ENCODE measurements at places on chromosomes 11 and 22. TPM values are rescaled to one million over a fixed set of nuclear protein-coding genes. Genes with fewer than 3 reads are reported as not detected.

GGTLC2 gene
- not detected for total RNA-seq

ATP5MG gene
- total RNA-seq = 227 TPM

CASP5 gene
- total RNA-seq = not detected

YPEL1 gene
- total RNA-seq = 19.5 TPM

CBLIF gene
- total RNA-seq = not detected

ST14 gene
- 0.30 TPM for total RNA-seq

CREB3L1 gene
- total RNA-seq = 0.75 TPM

- no peak overlapping the region for H3K27ac ChIP-seq
- H3K4me3 ChIP-seq = no peak overlapping the region
- peaks cover 7% of the 10 kb centered on the region for H3K4me1 ChIP-seq
- no peaks in the 10 kb centered on the region for H3K36me3 ChIP-seq
These were observed 11.8 kb downstream of the IL10RA start for GRCh38 chr11:117997823-117998579.

- no peak for DNase-seq
- H3K36me3 ChIP-seq = peaks cover 2% of the 10 kb centered on the region
- peaks cover 12% of the 10 kb centered on the region for H3K4me1 ChIP-seq
- peak overlapping the region; percentile 57 for H3K27ac ChIP-seq
- no peak overlapping the region for H3K4me3 ChIP-seq
- no peaks in the 10 kb centered on the region for H3K27me3 ChIP-seq
These were observed 11.2 kb downstream of the PLA2G6 start for GRCh38 chr22:38170469-38170868.

GRCh38 chr11:3086114-3086513 is 28.9 kb upstream of the CARS1 start:
- no peaks in the 10 kb centered on the region for H3K36me3 ChIP-seq
- no peak overlapping the region for H3K27ac ChIP-seq
- DNase-seq = no peak
- H3K27me3 ChIP-seq = no peaks in the 10 kb centered on the region
- peak overlapping the region; percentile 41 for H3K4me3 ChIP-seq

DNA sequence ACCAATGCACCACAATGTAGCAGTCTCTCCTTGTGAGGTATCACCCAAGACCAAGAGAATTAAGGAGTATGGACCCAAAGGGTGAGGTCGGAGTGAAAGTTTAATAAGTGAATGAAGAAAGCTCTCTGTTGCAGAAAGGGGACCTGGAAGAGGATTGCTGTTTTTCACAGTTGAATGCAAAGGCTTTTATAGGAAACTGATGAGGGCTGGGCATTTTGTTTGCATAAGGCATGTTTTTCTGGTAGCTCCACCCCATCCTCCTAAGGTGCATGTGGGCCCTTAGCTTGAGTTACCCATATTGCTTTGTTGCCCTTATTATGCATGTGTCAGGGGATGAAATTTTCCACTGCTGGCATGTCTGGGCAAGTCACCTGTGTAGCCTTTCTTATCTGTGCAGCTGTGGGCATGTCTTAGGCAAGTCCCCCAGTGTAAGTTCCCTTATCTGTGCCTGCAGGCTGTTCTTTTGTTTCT is 64.7 kb downstream of the BDNF start:
- H3K4me3 ChIP-seq = no peak overlapping the region
- H3K27me3 ChIP-seq = peaks cover 24% of the 10 kb centered on the region
- no peaks in the 10 kb centered on the region for H3K4me1 ChIP-seq
- DNase-seq = no peak
- no peak overlapping the region for H3K27ac ChIP-seq

DNA sequence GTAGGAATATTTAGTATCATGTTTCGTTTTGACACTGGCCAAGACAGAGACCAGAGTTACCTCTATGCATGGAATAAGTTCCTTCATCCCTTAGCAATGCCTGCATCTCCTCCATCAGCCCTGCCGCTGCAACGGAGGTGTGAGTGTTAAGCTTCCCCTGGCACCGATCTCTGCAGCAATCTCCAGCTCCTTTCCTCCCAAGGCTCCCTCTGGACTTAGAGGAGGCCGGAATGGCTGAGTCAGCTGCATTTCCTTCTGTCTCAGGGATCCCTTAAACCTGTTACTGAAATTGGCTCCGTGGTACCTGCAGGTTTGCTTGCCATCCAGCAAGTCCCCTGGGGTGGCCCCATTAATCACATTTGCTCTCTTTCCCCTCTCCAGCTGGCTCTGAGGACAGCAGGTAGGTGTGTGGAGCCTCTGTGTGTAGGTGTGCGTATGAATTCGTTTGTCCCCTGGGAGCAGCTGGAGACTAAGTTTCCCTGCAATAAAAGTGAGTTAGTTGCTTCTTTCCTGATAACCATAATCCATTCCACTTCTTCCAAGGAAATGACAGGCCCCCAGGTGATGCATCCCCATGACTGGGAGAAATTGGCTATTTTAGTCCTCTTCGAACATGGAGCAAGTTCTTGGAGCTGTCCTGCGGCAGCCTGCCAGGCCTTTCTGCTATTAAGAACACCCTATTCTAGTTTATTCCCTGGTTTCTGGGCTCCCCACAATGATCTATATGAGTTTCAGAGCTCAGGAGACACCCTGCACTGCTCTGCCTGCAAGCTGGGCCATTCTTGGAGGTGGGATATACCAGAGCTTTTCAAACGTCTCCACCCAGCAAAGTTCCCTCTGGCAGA is 457.2 kb upstream of the CADM1 start:
- peaks cover 67% of the 10 kb centered on the region for H3K4me1 ChIP-seq
- H3K27ac ChIP-seq = no peak overlapping the region
- DNase-seq = no peak
- no peak overlapping the region for H3K4me3 ChIP-seq
- H3K36me3 ChIP-seq = no peaks in the 10 kb centered on the region

DNA sequence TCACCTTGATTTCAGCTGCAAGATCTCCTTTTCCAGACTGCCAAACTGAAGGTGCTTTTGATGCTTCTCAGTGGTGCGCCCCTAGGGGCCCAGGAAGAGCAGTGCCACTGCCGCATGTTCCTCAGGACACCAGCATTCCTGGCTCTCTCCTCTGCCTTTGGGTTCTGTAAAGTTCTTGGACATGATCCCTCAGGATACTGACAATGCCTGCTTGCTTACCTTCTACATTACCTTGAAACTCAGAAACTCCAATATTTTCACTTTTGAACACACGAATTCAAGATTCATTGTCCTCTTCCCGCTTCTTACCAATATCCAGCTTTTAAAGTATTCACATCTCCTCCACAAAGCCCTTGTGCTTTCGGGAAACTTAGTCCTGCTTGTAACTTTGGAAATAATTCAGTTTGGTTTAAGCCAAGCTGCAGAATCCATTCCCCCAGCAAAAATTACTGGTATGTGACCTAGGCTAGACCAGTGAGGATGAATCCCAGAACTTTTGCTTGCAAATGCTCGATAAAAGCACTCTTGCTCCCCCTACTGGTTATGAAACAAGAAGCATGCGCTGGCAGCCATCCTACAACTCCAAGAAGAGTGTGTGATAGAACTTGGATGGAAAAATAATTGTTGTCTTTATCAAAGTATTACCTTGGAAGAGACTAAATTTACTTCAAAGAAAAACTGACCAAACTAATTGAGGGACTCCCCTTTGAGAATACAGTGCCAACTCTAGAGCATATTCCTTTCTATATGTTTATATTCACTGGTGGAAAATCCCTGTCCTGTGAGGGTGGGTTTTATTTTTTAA is 16.5 kb upstream of the OR5B21 start:
- no peak overlapping the region for H3K27ac ChIP-seq
- peak; percentile 46 for DNase-seq
- peaks cover 27% of the 10 kb centered on the region for H3K27me3 ChIP-seq
- H3K4me1 ChIP-seq = peaks cover 4% of the 10 kb centered on the region

- no peaks in the 10 kb centered on the region for H3K27me3 ChIP-seq
- DNase-seq = no peak
- no peaks in the 10 kb centered on the region for H3K36me3 ChIP-seq
- no peaks in the 10 kb centered on the region for H3K4me1 ChIP-seq
These were observed 388.4 kb upstream of the DDI1 start for GRCh38 chr11:103648054-103648453.

DNA sequence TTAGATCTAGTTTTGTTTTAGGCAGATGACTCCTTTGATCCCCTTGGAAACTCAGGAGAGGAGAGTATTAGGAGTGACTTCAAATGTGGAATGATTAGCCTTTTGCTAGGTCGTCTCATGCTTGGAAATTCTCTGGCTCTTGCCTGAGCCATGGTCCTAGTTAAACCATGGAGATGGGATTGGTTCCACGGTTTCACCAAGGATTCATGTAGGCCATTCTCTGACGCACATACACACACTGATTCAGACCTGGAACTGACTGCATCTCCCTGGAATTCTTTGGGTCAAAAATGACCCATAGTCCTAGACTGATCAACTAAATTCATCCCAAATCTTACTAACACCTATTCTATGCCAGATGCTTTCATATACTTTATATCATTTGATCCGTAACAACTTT is 56.5 kb downstream of the POLD3 start:
- no peak overlapping the region for H3K27ac ChIP-seq
- no peak for DNase-seq
- H3K27me3 ChIP-seq = no peaks in the 10 kb centered on the region
- H3K36me3 ChIP-seq = peaks cover 30% of the 10 kb centered on the region
- H3K4me3 ChIP-seq = no peak overlapping the region
- no peaks in the 10 kb centered on the region for H3K4me1 ChIP-seq

DNA sequence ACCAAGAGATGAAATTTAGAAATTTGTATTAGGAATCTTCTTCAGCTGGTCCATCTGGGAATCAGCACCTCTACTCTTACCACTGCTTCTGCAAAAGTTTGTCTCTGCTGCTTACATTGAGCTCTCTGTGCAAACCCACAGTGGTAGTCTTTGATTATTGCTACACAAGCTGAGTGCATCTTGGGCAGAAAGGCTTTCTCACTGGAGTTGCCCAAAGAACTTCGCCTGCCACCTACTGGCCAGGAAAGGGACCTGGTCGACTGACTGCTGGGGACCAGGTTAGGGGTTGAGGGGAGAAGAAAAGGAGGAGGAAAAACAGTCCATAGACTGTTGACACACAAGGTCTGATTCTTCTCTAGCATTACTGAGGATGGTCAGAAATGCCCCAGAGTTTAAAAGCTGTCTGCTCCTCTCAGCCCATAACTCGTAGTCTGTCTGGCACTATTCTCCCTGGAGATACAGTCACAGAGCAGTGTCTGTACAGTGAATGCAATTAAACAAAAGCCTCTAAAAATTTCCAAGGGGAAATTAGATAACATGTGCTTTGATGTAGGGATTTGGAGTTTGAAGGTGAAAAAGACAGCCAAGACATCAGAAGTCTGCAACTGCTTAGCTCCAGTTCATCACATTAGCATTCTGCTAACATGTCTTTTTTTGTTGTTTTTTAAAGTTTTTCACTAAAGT is 215.0 kb upstream of the CTSC start:
- no peaks in the 10 kb centered on the region for H3K27me3 ChIP-seq
- no peaks in the 10 kb centered on the region for H3K4me1 ChIP-seq
- H3K27ac ChIP-seq = no peak overlapping the region
- H3K4me3 ChIP-seq = no peak overlapping the region

- no peak for DNase-seq
- H3K4me1 ChIP-seq = no peaks in the 10 kb centered on the region
- no peaks in the 10 kb centered on the region for H3K27me3 ChIP-seq
- no peak overlapping the region for H3K4me3 ChIP-seq
- H3K27ac ChIP-seq = no peak overlapping the region
These were observed 110.6 kb downstream of the SCN3B start for GRCh38 chr11:123543797-123544196.

DNA sequence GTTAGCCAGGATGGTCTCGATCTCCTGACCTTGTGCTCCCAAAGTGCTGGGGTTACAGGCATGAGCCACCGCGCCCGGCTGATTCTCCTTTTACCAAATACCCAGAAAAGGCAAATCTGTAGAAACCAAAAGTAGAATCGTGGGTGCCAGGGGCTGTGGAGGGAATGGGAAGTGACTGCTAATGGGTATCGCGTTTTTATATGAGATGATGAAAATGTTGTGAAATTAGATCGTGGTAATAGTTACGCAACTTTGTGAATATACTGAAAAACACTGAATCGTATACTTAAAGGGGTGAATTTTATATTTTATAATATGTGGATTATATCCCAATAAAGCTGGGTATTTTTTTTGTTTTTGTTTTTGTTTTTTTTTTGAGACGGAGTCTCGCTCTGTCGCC is 48.2 kb upstream of the CREB3L1 start:
- H3K4me3 ChIP-seq = no peak overlapping the region
- no peaks in the 10 kb centered on the region for H3K36me3 ChIP-seq
- H3K27me3 ChIP-seq = peaks cover 24% of the 10 kb centered on the region
- DNase-seq = no peak
- no peak overlapping the region for H3K27ac ChIP-seq

DNA sequence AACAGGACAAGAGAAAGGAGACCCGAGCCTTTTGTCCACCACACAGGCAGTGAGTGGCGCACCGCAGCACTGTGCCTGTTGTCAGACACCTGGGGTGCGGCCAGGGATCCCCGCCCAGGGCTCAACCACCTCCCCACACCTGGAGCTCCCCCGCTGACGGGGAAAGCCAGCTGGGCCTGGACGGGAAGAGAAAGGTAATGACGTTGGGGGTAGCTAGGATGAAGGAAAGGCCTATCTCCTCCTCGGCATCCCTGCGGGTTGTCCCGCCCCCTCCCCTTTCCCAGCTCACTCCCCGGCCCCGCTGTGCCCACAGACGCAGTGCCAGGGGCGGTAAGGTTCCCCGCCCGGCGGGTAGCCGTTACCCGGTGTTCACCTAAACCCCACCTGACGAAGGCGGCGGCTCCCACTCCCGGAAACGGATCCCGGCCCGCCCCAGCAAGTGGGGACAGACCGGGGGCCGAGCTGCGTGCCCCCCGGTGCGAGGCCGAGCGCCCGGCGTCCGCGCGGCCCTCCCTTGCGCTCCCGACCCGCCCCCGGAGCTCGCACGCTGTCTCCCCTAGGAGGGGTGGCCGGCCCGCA is 495 bp downstream of the HYOU1 start:
- peak overlapping the region; percentile 93 for H3K4me3 ChIP-seq
- H3K36me3 ChIP-seq = peaks cover 15% of the 10 kb centered on the region
- peak overlapping the region; percentile 98 for H3K27ac ChIP-seq
- H3K4me1 ChIP-seq = peaks cover 26% of the 10 kb centered on the region
- H3K27me3 ChIP-seq = no peaks in the 10 kb centered on the region
- DNase-seq = peak; percentile 22

GRCh38 chr11:36564376-36565030 is 3.3 kb upstream of the RAG1 start:
- H3K4me1 ChIP-seq = peaks cover 10% of the 10 kb centered on the region
- H3K27me3 ChIP-seq = peaks cover 39% of the 10 kb centered on the region
- H3K27ac ChIP-seq = no peak overlapping the region
- no peaks in the 10 kb centered on the region for H3K36me3 ChIP-seq
- peak; percentile 42 for DNase-seq
- H3K4me3 ChIP-seq = peak overlapping the region; percentile 58

GRCh38 chr11:116990061-116990473 is 108.2 kb downstream of the SIK3 start:
- peak overlapping the region; percentile 64 for H3K27ac ChIP-seq
- H3K36me3 ChIP-seq = no peaks in the 10 kb centered on the region
- H3K4me3 ChIP-seq = peak overlapping the region; percentile 13
- H3K4me1 ChIP-seq = peaks cover 63% of the 10 kb centered on the region

DNA sequence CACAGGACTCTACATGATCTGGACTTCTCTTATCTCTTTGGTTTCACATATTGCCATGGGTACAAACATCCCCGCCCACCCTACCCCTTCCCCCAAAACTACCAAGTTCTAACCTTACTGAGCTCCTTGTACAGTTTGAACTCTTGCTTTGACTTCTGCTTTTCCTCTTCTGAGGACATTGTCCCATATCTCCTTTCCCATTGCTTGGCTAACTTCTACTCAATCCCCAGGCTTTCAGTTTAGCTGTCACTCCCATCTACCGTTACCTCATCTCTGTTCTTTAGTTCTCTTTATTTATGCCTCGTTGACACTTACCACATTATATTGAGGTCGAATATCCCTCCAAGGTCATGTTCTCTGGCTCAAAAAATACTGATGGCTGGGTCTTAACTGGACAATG is 393.5 kb upstream of the CADM1 start:
- H3K27me3 ChIP-seq = no peaks in the 10 kb centered on the region
- peaks cover 10% of the 10 kb centered on the region for H3K4me1 ChIP-seq
- no peak overlapping the region for H3K4me3 ChIP-seq

All from neural crest cell (in vitro differentiated cells).